CD4-positive, alpha-beta T cell treated with Interleukin-17A for 1 hour (primary cell): ENCODE measurements at places on chromosomes 1 and 21.

DNA sequence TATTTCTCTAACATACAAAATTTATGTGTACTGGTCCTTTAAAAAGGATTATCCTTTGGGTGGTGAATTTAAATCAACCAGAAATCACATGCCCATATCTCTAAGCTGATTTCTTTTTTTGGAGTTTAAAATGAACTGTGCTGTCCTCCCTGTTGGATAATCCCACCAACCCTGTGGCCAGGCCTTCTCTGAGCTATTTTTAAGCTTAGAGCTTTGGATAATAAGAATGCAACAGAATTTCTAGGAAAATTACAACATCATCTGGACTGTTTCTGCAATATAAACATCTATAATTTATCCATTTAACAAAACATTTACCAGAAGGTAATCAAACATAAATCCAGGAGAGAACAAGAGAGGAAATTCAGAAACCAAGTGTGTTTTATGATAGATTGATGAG lies 88.3 kb downstream of the LRRC40 start:
- no peak for DNase-seq

DNA sequence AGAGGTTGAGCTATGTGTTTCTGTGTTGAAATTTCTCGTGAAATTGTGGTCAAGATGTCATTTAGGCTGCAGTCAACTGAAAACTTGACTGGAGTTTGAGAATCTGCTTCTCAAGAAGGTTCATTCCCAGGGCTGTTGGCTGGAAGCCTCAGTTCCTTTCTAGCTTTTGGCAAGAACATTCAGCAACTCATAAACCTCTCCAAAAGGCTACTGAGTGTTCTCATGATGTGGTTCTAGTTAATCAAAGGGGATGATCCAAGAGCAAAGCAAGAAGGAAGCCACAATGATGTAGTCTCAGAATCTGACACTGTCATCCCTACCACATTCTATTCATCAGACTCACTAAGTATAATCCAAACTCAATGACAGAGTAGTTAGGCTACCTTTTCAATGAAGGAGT lies 66.6 kb downstream of the SPATA6 start:
- DNase-seq: no peak

DNA sequence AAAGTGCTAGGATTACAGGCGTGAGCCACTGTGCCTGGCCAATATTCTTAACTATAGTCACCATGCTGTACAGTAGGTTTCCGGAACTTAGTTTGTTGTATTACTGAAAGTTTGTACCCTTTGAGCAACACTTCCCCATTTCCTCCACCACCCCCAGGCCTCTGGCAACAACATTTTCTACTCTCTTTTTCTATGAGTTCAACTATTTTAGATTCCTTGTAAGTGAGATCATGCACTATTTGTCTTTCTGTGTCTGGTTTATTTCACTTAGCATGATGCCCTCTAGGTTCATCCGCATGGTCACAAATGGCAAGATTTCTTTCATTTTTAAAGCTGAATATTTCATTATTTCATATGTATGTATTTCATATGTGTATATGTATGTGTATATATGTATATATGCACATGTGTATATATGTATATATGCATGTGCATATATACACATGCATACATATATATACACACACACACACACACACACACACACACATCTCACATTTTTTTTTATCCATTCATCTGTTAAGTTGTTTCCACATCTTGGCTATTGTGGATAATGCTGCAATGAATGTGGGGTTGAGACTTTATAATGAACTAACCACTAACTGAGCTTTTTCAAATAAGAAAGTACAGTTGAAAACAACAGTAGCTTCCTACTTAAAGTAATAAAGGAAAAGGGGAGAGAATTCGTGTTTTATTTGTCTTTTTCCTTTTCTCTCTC lies 256.8 kb upstream of the C1orf105 start:
- DNase-seq: no peak

DNA sequence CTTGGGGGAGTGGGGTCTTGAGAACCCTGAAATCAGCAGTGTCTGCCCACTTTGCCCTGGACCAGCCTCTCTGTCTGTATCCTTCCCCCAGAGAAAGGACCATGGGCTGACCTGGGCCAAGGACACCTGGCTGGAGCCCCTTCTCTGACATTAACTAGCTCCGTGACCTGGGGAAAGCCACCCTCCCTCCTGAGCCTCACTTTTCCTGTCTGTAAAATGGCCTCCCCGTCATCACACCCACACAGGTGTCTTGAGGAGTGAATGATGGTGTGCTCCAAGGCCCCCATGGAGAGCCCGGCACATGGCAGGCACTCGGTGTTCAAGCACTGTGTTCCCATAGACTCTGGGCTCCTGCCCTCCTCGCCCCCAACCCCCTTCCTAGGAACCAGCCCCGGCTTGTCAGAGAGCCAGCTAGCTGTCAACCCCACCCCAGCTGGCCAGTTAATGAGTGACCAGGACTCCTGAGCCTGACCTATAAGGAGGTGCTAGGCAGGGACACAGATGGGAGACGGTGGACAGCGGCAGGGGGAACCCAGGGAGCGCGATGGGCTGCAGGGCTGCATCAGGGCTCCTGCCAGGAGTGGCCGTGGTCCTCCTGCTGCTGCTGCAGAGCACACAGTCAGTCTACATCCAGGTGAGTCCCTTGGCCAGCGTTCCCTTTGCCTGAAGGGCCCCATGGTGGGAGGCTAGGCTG lies at the start of gene GUCA2B:
TSS of gene GUCA2B (plus strand) at position 504 of the 694 bp plus-strand sequence. CDS start at position 545, 41 bp downstream.
- DNase-seq: no peak

DNA sequence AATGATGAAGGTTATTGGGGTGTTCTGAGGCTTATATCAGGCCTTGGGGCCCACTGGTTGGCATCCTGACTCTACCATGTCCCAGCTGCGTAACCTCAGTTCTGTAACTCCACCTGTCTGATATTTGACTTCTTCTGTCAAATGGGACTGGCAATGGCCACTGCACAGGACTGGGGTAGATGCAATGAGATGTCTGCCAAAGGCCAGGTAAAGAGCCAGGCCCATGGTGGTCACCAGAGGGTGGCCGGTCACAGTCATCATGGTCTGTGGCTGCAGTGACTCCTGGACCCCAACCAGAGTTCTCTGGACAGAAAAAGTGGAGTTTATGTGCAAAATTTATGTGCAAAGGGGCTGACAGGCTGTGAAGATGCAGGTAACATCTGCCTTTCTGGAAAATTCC lies 173.3 kb downstream of the PTPRU start:
- no peak for DNase-seq
